Right cardiac atrium (tissue), 5 donors: ENCODE measurements at places on chromosomes 1 and 21. TPM values are rescaled to one million over a fixed set of nuclear protein-coding genes. Genes with fewer than 3 reads are reported as not detected.

DNA sequence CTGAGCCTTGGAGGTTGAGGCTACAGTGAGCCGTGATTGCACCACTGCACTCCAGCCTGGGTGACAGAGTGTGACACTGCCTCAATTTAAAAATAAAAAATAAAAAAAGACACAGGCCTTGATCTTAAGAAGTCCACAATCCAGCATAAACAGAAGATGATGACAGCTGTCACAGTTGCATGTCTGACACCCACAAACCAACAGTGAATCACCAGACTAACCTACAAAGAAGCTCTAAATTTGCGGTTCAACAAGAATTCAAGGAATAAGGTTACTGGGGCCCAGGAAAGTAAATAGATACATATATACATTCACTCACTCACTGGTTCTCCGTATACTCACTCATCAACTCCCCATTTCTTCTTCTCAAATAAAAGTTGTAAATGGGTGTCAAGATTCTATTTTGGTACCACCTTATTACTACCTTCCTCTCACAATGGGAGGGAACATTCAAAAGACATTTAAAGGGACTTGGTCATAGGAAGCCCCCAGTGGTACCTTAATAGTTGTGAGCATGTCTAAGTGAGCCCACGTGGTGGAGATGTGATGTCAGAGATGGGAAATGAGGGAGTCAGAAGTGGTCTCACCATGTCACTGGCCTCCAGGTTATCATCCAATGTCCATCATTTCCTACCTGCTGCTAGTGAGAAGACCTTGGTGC is 66.9 kb upstream of the PRDX6 start:
- DNase-seq: no peak

GRCh38 chr1:21329209-21329844 is 39.1 kb upstream of the ECE1 start:
- DNase-seq: no peak

Gene NMNAT2
- total RNA-seq: 32.8 TPM

Gene GJA9
- total RNA-seq: not detected

DNA sequence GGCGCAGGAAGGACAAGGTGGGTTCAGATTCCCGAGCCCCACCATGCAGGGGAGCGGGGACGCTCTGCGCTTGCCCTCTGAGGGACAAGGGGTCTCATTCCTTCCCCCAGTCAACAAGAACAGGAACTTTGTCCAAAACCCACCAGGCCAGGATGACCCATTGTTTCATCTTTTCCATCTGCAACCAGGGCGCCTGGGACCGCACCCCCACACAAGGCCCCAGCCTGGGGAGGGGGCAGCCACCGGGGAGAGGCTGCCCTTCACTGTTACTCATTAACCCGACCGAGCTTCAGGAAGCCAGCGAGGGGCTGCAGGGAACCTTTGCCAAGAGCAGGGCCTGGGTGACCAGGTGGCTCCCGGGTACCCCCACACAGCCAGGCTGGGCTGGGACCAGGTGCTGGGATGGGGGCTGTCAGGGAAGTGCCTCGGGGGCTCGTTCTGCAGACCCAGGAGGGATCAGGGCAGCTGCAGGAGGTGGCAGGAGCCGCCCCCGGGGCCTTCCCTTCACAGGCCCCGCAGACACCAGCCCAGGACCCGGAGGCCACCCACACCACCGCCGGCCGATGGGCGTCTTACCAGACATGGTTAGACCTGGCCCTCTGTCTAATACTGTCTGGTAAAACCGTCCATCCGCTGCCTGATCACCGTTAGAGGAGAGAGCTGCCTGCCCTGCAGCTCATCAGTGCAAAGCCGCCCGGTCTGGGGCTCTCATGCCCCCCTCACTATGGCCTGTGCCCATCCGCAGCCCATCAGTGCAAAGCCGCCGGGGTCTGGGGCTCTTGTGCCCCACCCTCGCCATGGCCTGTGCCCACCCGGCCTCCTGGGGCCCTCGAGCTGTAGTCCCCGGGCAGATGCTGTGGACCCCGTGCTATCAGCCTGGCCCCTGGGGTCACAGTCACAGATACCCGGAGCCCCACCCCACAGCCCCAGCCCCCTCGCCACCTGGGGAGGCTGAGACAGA is 4.9 kb upstream of the TTLL10 start:
- DNase-seq: peak; percentile 42

DNA sequence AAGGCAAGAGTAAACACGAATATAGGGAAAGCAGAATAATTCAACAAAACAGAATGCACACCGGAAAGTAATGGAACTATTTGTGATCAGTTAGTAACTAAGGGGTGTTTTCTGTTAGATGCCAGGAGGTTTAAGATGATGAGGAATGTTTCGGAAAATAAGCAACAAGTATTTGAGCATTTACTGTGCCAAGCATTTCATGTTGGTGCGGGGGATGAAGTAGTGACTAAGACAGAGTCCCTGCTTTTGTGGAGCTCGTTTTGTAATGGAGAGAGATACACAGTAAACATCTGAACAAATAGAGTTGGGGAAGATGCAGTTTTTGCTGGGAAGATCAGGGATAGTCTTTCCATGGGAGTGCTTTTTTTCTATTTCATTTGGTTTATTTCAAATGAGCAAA is 78.7 kb downstream of the DYRK1A start:
- DNase-seq: no peak

GRCh38 chr21:16308269-16308668 is 578.5 kb downstream of the USP25 start:
- DNase-seq: no peak

- no peak for DNase-seq
These were observed 218.3 kb downstream of the HHIPL2 start for GRCh38 chr1:222329493-222330045.

GRCh38 chr1:233253832-233254331 is 41.6 kb downstream of the PCNX2 start:
- no peak for DNase-seq

Gene SYPL2
- 8.9 TPM for total RNA-seq

GRCh38 chr1:180800945-180801344 is 111.8 kb upstream of the KIAA1614 start:
- DNase-seq: no peak
